Cardiac septum (tissue), 1 donor: ENCODE measurements at places on chromosomes 3 and 15. TPM values are rescaled to one million over a fixed set of nuclear protein-coding genes. Genes with fewer than 3 reads are reported as not detected.

Gene COX5A
- 804 TPM for total RNA-seq

Gene WDR72
- not detected for total RNA-seq

Gene LINGO1
- 3.0 TPM for total RNA-seq

Gene IDH2
- 455 TPM for total RNA-seq

Gene EPHB1
- total RNA-seq = 1.1 TPM

Gene CHCHD4
- total RNA-seq = 23.0 TPM

Gene SERINC4
- 0.43 TPM for total RNA-seq

Gene P2RY1
- 4.8 TPM for total RNA-seq

Gene DBR1
- total RNA-seq = 7.4 TPM

Gene GOLGA8G
- not detected for total RNA-seq

Gene RAMAC
- 12.5 TPM for total RNA-seq

Gene RASL12
- total RNA-seq = 11.5 TPM

Gene FOXL2
- 0.11 TPM for total RNA-seq

Gene DNAJC13
- total RNA-seq = 39.9 TPM

Gene CEP97
- total RNA-seq = 7.9 TPM

Gene EHD4
- total RNA-seq = 42.2 TPM

Gene CCR8
- total RNA-seq = not detected

Gene KY
- total RNA-seq = 3.9 TPM

Gene PODXL2
- total RNA-seq = 2.2 TPM

Gene CCDC54
- total RNA-seq = not detected

Gene CPEB1
- 3.1 TPM for total RNA-seq

Gene GOLGA6B
- total RNA-seq = not detected

Gene SLC28A2
- total RNA-seq = not detected

Gene IMP3
- total RNA-seq = 30.0 TPM

Gene CMTM8
- total RNA-seq = 5.5 TPM

Gene GOLGA6D
- total RNA-seq = not detected
